ENCODE measurements at places on chromosomes 6 and 20.

GRCh38 chr6:169786349-169786748 lies 34.9 kb downstream of the ERMARD start:
- no peak overlapping the region for H3K27ac ChIP-seq
- H3K4me1 ChIP-seq, result peaks cover 11% of the 10 kb centered on the region
- H3K4me3 ChIP-seq, result no peak overlapping the region
- H3K27me3 ChIP-seq, result peaks cover 3% of the 10 kb centered on the region

GRCh38 chr6:49462599-49462926 lies 490 bp downstream of the MMUT start:
- peak overlapping the region; percentile 99 for H3K4me3 ChIP-seq
- peaks cover 8% of the 10 kb centered on the region for H3K36me3 ChIP-seq
- peaks cover 10% of the 10 kb centered on the region for H3K4me1 ChIP-seq
- no peak for DNase-seq

DNA sequence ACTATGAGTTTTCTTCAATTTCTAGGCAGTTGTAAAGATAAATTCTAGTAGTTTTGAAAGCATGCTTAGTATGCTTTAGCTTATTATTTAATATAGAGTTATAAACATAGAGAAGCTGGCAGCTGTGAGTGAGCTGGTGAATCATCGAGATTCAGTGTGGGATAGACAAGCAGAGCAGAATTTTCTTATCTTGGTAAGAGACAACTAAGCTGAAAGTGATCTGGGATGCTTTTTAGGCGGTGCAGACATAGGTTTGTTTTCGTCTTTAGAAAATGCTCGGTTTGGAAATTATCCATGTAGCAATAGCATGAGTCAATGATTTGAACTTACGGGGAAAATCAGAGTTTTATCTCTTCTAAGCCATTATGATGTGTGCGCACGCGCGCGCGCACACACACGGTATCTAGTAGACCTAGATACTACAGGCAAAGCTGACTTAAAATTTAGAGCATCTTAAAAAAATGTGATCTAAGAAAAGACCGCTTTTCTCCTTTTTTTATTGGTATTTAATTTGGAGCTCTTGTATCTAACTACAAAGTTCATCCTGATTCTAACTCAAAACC lies 128.3 kb upstream of the MAP3K7 start:
- H3K4me1 ChIP-seq, result no peaks in the 10 kb centered on the region
- H3K27ac ChIP-seq, result no peak overlapping the region
- DNase-seq, result no peak

DNA sequence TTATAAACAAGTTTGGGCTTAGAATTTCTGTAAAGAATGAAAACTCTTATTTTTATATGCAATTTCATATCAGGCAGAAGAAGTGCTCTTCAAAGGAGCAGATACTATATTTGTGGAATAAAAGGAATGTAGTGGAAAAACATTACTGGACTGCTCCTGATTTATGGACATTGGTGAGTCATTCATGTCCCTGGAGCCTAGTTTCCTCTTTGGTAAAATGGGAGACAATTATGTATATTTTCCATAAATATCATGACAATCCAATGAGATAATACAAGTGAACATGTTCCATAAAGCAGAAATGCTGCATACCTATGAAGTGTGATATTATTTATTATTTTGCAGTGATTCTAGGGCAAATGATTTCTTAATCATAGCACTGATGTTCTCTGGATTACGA lies 445.8 kb upstream of the CITED2 start:
- H3K27me3 ChIP-seq, result no peaks in the 10 kb centered on the region
- H3K4me3 ChIP-seq, result no peak overlapping the region
- no peak overlapping the region for H3K27ac ChIP-seq
- no peaks in the 10 kb centered on the region for H3K36me3 ChIP-seq

GRCh38 chr6:11618533-11618932 lies 81.0 kb downstream of the TMEM170B start:
- DNase-seq, result no peak
- no peaks in the 10 kb centered on the region for H3K36me3 ChIP-seq
- H3K27ac ChIP-seq, result no peak overlapping the region
- no peaks in the 10 kb centered on the region for H3K4me1 ChIP-seq
- no peak overlapping the region for H3K4me3 ChIP-seq

DNA sequence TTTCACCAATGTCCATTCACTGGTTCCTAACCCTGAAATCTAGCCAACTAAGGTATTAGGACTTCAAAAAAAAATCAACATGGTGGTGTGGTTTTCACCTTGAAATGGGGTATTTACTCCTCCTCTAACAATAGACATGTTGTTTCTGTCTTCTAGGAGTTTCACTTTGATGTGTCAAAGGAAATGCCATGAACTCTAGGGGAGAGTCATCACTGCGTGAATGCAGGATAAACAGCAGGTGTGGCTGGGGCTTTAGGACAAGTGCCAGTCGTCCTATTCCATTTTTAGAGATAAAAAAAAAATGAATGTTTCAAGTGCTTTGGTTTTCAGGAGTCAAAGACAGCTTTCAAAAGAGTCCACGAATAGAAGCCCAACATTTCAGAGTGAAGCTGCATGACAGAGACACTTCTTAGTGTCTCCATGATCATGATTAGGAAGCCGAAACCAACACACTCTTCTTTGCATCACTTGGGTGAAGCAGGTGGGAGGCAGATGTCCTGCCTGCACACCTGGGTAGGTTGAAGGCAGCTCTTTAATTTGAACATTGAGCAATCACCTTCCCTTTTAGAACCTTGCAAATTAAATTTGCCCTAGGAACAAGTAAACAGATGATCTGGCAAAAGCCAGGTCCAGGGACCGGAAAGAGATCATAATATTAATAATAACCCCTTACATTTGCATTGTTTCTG lies 328.5 kb upstream of the PRDM1 start:
- no peak overlapping the region for H3K27ac ChIP-seq
- no peaks in the 10 kb centered on the region for H3K4me1 ChIP-seq
- no peak overlapping the region for H3K4me3 ChIP-seq

- H3K27me3 ChIP-seq, result no peaks in the 10 kb centered on the region
- no peak for DNase-seq
- H3K36me3 ChIP-seq, result no peaks in the 10 kb centered on the region
- peaks cover 32% of the 10 kb centered on the region for H3K4me1 ChIP-seq
- H3K4me3 ChIP-seq, result no peak overlapping the region
Measured at GRCh38 chr6:44727651-44728630, 340.4 kb downstream of the CDC5L start.

DNA sequence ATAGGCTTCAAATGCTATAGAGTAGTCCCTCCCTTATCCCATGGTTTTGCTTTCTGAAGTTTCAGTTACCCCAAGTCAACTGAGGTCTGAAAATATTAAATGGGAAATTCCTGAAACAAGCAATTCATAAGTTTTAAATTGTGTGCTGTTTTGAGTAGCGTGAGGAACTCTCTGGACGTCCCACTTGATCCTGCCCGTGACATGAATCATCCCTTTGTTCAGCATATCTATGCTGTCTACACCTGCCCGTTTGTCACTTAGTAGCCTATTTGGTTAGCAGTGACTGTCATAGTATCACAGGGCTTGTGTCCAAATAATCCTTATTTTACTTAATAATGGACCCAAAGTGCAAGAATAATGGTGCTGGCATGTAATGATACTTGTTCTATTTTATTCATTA lies 5.0 kb downstream of the PCMT1 start:
- H3K27me3 ChIP-seq, result no peaks in the 10 kb centered on the region
- no peak overlapping the region for H3K4me3 ChIP-seq
- H3K4me1 ChIP-seq, result peaks cover 10% of the 10 kb centered on the region
- DNase-seq, result no peak

GRCh38 chr6:36821581-36822335 lies 17.5 kb downstream of the CPNE5 start:
- no peak for DNase-seq
- H3K4me3 ChIP-seq, result no peak overlapping the region
- no peaks in the 10 kb centered on the region for H3K4me1 ChIP-seq
- no peaks in the 10 kb centered on the region for H3K27me3 ChIP-seq
- no peak overlapping the region for H3K27ac ChIP-seq
- H3K36me3 ChIP-seq, result no peaks in the 10 kb centered on the region

DNA sequence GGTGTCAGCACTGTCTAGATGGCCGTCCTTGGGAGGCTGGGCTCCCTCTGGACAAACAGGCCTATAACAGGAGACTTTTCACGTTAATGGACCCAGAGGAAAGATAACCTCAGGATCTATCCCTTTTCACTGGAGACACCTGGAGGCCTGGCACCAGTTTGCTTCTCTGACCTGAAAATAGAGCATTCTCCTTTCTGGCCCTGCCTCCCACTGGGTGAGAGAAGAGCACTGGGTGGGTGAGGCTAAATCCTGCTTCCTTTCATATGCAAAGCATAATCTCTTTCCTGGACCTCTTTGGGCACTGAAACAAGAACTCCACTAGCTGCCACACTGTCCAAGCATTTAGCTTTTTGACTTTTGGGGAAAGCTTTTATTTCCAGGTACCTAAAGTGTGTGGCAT lies 78.3 kb downstream of the FOXO3 start:
- no peaks in the 10 kb centered on the region for H3K36me3 ChIP-seq
- peaks cover 4% of the 10 kb centered on the region for H3K4me1 ChIP-seq
- no peak overlapping the region for H3K4me3 ChIP-seq
- DNase-seq, result no peak
- H3K27me3 ChIP-seq, result no peaks in the 10 kb centered on the region
- H3K27ac ChIP-seq, result no peak overlapping the region

DNA sequence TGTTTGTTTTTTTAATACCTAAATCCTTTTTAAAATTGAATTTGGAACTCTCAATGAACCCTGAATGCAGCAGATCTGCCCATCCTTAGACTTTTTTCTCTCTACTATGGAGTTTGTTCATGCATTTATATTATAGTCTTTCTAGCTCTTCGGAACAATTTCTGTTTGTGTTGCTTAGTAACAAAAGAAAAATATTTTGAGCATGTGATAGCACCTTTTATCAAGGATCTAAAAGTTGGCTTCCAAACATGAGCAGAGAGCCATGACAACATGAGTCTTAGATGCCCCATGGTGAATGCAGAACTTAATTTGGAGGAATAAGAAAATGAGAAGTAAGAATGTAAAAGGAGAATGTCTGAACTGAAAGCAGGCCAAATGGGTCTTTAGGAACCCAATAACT lies 133.7 kb downstream of the EDN1 start:
- no peak for DNase-seq
- no peaks in the 10 kb centered on the region for H3K27me3 ChIP-seq
- H3K36me3 ChIP-seq, result no peaks in the 10 kb centered on the region
- no peak overlapping the region for H3K4me3 ChIP-seq
- 0 out of 2 replicates have a peak overlapping the region, but pooled peaks have one; percentile 35 for H3K27ac ChIP-seq

GRCh38 chr20:57835588-57836455 lies 126.0 kb upstream of the PMEPA1 start:
- no peak overlapping the region for H3K4me3 ChIP-seq
- no peaks in the 10 kb centered on the region for H3K4me1 ChIP-seq
- H3K27me3 ChIP-seq, result no peaks in the 10 kb centered on the region
- no peak for DNase-seq
- H3K36me3 ChIP-seq, result no peaks in the 10 kb centered on the region

DNA sequence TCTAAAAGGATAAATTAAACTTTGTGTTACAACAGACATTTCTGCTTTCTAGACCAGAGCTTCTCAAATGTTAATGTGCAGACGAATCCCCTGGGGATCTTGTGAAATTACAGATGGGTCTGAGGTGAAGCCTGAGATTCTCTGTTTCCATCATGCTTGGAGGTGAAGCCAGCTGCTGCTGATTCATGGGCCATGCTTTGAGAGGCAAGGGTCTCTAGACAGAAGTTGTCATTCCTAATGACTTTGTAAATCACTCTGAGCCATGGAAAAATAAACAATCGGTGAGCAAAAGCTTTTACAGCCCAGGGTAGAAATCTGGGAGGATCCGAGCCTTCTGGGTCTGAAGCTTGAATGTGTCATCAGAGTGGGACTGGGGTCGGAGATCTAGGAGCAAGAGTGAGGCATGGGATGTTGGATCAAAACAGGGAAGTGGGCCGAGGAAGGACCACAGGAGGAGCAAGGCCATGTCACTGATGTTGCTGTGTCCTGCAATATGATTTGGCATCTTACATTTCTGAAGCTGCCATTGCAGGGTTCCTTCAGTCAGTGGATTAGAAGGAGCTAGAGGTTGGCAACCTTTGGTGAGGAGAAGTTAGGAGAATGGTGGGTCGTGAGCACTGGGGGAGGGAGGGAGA lies 77.3 kb downstream of the TRMT11 start:
- no peak overlapping the region for H3K4me3 ChIP-seq
- no peaks in the 10 kb centered on the region for H3K36me3 ChIP-seq
- DNase-seq, result no peak
- H3K27me3 ChIP-seq, result no peaks in the 10 kb centered on the region

DNA sequence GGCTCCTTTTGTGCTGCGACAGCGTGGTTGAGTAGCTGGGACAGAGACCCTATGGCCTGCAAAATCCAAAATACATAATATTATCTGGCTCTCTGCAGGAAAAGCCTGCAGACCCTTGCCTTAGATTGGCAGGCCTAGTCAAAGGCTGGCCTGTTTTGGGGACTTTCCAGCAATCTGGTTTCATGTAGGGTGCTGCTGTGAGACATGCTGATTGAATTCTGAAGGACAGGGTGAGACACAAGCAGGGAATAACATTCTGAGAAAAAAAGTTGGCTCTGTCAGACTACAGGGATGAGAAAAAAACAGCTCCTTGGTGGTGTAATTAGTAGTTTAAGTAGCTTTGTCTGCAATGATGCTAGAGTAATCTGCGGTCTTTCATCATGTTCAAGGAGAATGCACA lies 402.7 kb upstream of the AGPAT4 start:
- DNase-seq, result no peak
- H3K4me3 ChIP-seq, result no peak overlapping the region
- no peak overlapping the region for H3K27ac ChIP-seq
- H3K36me3 ChIP-seq, result no peaks in the 10 kb centered on the region
- no peaks in the 10 kb centered on the region for H3K4me1 ChIP-seq

DNA sequence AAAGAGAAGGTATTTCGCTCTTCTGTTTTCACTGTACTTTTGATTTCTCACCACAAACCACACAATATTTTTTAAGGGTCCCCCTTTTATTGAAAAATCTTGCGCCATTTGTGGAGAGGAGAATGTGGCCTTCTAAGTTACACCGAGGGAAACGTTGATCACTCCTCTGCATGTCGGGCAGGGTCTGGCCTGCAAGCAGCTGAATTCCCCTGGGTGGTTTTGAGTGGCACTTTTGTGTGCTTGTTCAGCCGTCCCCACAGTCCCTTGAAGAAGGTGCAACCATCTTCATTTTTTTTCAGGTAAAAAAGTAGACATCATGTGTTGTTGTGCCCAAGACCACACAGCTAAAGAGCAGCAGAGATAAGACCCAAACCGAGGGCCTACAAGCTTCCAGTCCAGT lies 6.1 kb downstream of the GPR31 start:
- H3K27ac ChIP-seq, result no peak overlapping the region
- no peak for DNase-seq
- no peak overlapping the region for H3K4me3 ChIP-seq
- H3K27me3 ChIP-seq, result peaks cover 12% of the 10 kb centered on the region

GRCh38 chr6:130494729-130495128 lies 128.9 kb downstream of the TMEM200A start:
- no peak for DNase-seq
- H3K4me3 ChIP-seq, result no peak overlapping the region
- no peaks in the 10 kb centered on the region for H3K27me3 ChIP-seq
- H3K36me3 ChIP-seq, result no peaks in the 10 kb centered on the region
- no peak overlapping the region for H3K27ac ChIP-seq
- no peaks in the 10 kb centered on the region for H3K4me1 ChIP-seq
